ENCODE measurements at places on chromosomes 3 and 15.

DNA sequence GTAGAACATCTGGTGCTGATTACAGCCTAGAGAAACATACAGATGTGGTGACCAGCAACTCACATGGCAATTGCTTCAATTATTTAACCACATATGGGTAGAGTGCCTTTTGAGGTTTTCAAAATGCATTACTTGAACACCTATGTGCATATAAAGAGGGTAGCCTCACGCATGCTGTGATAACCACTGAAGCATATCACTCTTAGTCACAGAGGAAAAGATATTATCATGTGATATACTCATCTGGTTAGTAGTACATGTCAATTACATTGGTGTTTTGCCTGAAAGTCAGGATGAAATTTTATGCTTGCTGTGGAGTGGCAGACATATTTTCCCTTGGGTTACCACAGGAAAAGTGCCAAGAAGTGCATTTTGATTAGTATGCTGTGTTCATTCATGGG is 459.3 kb upstream of the AGTR1 start:
- DNase-seq, result peak; percentile 60

DNA sequence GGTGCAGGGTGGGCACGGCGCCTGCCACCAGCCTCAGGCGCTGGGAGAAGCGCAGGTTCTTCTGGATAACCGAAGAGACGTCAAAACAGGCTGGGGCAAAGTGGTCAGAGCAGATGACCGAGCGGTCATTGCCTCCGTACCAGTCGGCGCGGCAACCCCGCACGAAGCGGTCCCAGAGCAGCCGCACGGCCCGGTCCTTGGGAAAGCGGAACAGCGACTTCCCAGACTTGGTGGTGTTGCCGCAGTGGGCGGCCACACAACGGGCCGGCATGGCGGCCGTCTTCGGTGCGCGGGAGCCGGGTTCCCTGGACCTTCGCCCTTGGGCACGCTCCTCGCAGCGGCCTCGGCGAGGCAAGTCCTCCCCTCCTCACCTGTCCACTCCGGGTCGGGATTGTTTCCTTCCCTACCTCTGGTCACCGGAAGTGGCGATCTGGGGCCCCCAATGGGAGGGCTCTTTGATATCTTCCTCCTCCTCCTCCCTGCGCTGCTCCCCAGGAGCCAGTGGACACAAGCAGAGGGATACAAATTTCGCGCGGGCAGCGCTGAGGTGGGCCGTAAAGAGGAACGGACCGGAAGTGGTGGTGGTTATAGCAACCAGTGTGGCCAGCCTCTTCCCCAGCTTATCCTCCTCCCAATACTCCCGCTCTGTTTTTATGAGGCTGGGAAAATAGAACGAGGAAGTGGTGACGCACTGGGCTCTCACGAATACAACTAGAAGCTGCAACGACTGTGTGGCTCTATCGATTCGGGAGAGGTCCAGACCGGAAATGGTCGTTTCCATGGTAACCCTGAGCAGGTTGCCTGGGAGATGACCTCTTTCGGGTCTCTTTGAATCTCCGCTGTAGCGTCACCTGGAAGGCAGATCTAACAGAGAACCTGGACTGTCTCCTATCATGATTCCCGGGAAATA is at the start of the genes LRRC49 and THAP10:
Gene LRRC49 (plus strand): TSS at position 825 of the 910 bp plus-strand sequence. CDS start 69 bp downstream, at position 894.
Gene THAP10 (minus strand): TSS at position 432 of the 910 bp plus-strand sequence. CDS start 161 bp downstream, at position 271.
- peak; percentile 97 for DNase-seq

- DNase-seq, result no peak
Observed at GRCh38 chr3:160678292-160678842, 1.4 kb downstream of the ARL14 start.

- no peak for DNase-seq
Observed at GRCh38 chr3:181488536-181488935, 223.2 kb upstream of the SOX2 start.

DNA sequence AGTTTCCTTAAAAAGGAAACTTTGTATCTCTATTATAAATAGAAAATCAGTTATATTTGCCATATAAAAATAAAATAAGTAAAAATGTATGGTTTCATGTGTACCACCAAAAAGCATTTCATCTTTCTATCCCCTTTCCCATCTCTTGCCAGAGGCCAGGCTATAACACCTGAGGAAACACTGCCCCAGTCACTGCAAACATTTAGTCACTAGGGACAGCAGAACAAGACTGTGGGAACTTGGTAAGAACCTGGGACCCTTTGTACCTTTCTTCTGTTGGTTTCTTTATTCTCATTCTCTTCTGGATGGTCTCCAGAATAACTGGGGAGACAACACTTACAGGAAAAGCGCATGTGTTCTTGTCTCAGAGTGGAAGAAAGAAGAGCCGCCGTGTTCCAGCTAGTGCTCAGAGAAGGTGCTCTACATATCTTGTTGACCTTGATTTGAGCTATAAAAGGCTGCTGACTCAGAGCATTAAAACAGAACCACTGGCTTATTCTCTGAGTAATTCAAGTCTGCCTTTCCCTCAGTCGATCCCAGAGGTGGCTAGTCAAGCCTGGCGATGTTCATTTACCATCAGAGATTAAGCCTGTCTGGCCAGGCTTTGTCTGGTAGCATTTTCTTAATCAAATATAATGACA is 361.6 kb downstream of the RBMS3 start:
- peak; percentile 62 for DNase-seq

GRCh38 chr15:90790561-90790960 is 73.4 kb downstream of the BLM start:
- DNase-seq, result no peak

- peak; percentile 30 for DNase-seq
Observed at GRCh38 chr3:105791131-105791530, 77.7 kb downstream of the CBLB start.

Data from RPMI7951 (cell line).